ENCODE measurements at places on chromosomes 11 and 22. TPM values are rescaled to one million over a fixed set of nuclear protein-coding genes. Genes with fewer than 3 reads are reported as not detected.

The JRKL gene
- 5.4 TPM for total RNA-seq

The PHETA2 gene
- 14.2 TPM for total RNA-seq

DNA sequence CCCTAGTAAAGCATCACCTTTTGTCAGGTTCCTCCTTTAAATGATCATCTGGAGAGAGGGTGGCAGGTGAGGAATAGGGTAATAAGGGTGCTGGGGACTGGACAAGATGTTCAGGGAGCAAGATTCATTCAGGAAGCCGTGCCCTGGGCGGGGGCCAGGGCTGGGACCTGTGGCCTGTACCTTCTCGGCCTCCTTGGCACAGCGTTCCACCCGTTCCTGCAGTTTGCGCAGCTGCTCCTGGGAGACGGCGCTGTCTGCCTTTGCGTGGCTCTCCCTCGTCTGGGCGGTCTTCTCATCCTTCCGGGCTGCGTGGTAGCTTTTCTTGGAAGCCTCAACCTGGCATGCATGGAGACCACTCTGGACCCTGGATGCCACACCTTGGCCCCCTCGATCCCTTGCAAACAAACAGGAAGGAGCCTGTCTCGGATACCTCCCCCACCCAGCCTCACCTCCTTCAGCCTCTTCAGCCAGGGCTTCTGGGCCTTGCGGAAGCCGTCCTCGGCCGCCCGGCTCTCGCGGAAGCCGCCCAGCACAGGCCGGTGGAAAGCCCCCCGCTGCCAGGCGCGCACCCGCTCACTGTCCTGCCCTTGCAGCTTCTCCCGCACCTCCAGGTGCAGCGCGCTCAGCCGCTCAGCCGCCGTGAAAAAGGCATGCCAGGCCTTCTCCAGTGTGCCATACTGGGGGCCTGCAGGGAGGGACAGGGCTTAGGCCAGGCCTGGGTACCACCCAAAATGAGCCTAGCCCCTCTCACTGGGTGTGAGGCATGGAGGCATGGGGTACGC lies 3.5 kb upstream of the ARFGAP2 start:
- H3K4me1 ChIP-seq = peaks cover 33% of the 10 kb centered on the region
- no peaks in the 10 kb centered on the region for H3K36me3 ChIP-seq
- H3K27me3 ChIP-seq = no peaks in the 10 kb centered on the region
- DNase-seq = no peak
- H3K27ac ChIP-seq = no peak overlapping the region
- no peak overlapping the region for H3K4me3 ChIP-seq

DNA sequence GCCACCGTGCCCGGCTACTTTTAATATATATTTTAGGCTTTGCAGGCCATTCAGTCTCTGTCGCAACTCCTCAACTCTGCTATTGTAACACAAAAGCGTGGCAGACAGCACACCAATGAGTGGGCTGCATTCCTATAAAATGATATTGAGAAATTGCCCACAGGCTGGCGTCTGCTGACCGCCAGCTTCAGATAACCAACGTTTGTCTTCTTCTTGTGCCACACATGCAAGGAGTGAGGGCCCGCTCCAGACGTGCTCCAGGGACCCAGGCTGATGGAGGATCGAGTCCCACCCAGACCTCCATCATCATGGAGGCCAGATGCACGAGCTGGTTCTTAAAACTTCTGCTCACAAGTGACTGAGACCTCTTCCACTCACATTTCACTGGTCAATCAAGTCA lies 35.4 kb upstream of the LINC01488 start:
- no peak overlapping the region for H3K4me3 ChIP-seq
- peaks cover 46% of the 10 kb centered on the region for H3K4me1 ChIP-seq
- no peak for DNase-seq
- H3K27me3 ChIP-seq = no peaks in the 10 kb centered on the region

DNA sequence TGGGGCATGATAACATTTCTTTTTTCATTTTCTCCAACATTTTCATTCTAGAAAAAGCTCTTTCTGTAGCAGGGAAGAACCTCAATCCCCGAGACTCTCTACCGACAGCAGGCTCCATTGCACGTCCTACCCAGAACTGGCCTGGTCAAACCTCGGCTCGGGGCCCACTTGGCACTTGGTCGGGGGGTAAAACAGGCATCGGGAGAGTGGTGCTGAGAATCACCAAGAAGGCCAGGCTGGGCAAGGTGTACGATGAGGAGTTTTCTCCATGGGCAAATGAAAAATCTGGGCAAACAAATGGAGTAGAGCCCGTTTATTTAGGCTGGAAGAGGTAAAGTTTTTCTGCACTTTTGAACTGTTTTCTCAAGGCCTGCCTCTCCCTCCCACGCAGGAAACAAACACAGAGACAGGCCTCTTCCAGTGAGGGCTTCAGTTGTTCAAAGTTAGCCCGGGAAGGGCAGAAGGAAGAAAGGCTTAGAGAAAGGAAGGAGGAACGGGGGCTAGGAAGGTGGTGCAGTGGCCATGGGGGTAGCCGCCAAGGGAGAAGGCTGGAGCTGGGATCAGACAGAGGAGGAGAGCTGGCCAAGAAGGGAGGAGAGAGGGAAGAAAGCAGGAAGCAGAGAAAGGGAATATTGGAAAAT lies 87.6 kb downstream of the ETS1 start:
- H3K27me3 ChIP-seq = no peaks in the 10 kb centered on the region
- H3K27ac ChIP-seq = peak overlapping the region; percentile 79
- no peaks in the 10 kb centered on the region for H3K36me3 ChIP-seq
- DNase-seq = no peak
- H3K4me3 ChIP-seq = no peak overlapping the region

GRCh38 chr22:37953437-37954179 lies at the start of the genes C22orf23 and POLR2F:
TSS of gene C22orf23 (minus strand) at chr22:37953601. CDS start at chr22:37953149, 452 bp downstream.
TSS of gene POLR2F (plus strand) at chr22:37953699. CDS start at chr22:37953788, 89 bp downstream.
- no peaks in the 10 kb centered on the region for H3K27me3 ChIP-seq
- H3K27ac ChIP-seq = peak within 1 kb of the TSS; percentile 66
- peaks cover 33% of the 10 kb centered on the region for H3K4me1 ChIP-seq

DNA sequence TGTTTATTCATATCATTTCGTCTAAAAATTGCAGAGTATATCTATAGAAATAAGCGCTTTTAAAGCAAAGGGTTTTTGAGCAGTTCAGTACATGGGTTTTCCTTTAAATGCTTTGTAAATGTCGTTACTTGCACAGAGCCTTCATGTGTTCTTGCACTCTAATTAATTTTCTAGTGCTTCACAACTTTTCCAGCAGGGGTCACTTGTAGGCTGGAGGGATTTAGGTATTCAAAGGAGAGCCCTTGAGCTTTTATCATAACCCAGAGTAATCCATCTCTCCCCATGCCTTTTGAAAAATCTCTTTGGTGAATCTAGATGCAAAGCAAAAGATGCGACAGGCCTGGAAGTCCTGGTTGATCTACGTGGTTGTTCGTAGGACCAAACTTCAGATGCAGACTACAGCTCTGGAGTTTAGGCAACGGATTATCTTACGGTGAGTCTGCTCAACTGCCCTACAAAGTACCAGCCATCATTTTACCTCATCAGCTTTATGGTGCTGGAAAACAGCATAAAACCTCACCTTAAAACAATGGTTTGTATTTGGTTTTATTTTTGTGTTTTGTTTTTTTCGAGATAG lies 60.4 kb downstream of the SFI1 start:
- no peak overlapping the region for H3K27ac ChIP-seq
- H3K4me3 ChIP-seq = no peak overlapping the region
- DNase-seq = no peak
- H3K36me3 ChIP-seq = peaks cover 4% of the 10 kb centered on the region

GRCh38 chr11:84590106-84590505 lies 1037.0 kb downstream of the DLG2 start:
- H3K36me3 ChIP-seq = no peaks in the 10 kb centered on the region
- H3K4me1 ChIP-seq = no peaks in the 10 kb centered on the region
- DNase-seq = no peak
- no peak overlapping the region for H3K4me3 ChIP-seq
- H3K27me3 ChIP-seq = no peaks in the 10 kb centered on the region
- H3K27ac ChIP-seq = no peak overlapping the region
